ENCODE measurements at places on chromosomes 11 and 22. TPM values are rescaled to one million over a fixed set of nuclear protein-coding genes. Genes with fewer than 3 reads are reported as not detected.

The C11orf86 gene
- total RNA-seq, result not detected

The BARX2 gene
- total RNA-seq, result 5.2 TPM

The STK33 gene
- 11.9 TPM for total RNA-seq

The UCP3 gene
- total RNA-seq, result 4.0 TPM

The C1QTNF6 gene
- 8.0 TPM for total RNA-seq

The PANX3 gene
- not detected for total RNA-seq

The MMP8 gene
- 0.16 TPM for total RNA-seq

DNA sequence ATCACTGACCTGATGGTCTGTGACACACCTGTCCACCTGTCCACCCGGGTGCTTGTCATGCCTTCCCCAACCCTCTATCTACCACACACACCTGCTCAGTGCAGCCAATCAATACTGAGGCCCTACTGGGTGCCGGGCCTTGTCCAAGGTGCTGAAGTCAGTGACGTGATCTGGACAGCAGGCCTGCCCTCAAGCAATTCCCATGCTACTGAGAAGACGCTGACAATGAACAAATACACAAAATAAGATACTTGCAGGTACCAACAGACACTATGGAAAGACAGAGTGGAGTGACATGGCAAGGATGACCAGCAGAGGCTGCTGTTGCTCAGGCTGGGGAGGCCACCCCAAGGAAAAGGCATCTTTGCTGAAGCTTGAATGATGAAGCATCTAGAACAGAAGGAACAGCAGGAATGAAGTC, 21.2 kb downstream of the PLAAT3 start:
- DNase-seq, result no peak

GRCh38 chr22:19638282-19639015, 75.9 kb upstream of the SEPTIN5 start:
- no peak for DNase-seq

DNA sequence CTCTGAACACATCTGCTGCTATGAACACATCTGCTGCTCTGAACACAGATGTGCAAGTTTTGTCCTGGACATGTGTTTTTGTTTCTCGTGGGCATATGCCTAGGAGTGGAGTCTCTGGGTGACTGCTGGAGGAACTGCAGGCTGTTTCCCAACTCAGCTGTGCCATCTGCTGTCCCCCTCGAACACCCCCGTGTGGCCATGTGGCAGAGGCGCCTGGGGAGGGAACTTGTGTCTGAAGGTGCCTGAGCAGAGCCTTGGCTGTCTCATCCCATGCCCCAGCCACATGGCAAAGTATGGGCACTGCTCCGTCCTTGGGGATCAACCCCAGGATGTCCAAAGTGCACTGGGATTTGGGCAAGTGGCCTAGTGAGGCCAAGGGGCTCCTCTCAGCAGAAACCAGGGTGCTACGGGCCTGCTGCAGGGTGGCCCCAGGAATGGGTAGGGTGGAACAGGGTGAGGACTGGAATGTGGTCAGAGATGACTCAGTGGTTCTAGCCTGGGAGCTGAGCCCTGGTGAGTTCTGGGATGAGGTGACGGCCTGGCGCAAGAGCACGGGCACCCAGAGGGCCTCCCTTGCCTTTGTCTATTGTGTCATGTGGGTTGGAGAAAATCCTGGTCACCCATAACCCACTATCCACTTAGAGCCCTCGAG, 14.7 kb downstream of the GATD1 start:
- no peak for DNase-seq

GRCh38 chr11:68214173-68215086, 1.3 kb upstream of the KMT5B start:
- peak; percentile 86 for DNase-seq

DNA sequence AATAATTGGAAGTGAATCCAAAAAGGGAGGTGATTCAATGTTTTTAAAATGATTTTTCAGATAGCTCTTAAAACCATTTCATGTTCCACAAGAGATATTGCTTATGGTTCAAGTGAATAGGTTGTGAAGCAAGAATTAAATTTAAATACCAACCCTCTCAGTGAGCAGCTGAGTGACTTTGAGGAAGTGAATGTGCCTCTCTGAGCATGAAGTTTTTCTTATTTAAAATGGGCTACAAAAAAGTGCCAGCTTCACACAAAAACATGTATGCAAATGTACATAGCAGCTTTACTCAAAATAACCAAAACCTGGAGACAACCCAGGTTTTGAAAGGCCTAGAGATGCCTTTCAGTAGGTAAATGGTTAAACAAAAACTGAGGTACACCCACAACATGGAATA, 35.5 kb upstream of the GAB4 start:
- DNase-seq, result no peak

DNA sequence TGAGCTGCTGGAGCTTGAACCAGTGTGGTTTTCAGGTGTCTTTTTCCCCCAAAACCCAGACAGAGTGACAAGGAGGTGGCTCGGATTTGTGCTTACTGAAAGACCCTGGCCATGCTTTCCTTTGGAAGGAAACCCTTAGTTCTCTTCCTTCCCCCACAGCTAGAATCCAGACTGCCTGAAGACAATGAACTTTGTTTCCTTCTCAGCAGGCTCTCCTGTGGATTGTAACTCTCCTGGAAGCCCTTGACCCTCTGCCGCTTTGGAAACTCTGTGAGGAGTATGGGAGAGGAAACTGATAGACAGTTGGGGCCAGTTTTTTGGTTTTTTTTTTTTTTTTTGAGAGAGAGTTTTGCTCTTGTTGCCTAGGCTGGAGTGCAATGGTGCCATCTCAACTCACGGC, 62.1 kb upstream of the SESN3 start:
- no peak for DNase-seq

DNA sequence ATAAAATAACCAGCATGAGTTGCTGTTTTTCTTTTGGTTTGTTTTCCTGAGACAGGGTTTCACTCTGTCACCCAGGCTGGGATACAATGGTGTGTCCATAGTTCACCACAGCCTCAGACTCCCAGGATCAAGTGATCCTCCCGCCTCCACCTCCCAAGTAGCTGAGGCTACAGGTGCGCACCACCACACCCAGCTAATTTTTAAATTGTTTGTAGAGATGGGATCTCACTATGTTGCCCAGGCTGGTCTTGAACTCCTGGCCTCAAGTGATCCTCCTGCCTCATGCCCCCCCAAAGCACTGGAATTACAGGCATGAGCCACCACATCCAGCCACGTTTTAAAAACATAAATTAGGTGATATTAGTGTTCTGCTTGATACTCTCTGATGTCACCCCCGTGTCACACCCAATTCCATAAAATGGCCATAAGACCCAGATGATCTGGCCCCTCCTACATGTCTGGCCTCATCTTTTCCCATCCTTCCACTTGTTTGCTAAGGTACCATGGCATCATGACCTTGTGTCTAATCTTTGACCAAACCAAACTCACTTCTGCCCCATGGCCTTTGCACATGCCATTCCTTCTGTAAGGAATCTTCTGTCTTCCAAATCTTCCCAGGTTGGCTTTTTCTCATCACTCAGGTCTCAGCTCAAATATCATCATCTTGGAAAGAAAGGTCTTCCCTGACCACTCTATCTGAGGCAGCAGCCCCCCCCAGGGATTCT, 6.3 kb downstream of the SIK3 start:
- no peak for DNase-seq

GRCh38 chr11:105991888-105992287, 30.2 kb downstream of the MSANTD4 start:
- no peak for DNase-seq

DNA sequence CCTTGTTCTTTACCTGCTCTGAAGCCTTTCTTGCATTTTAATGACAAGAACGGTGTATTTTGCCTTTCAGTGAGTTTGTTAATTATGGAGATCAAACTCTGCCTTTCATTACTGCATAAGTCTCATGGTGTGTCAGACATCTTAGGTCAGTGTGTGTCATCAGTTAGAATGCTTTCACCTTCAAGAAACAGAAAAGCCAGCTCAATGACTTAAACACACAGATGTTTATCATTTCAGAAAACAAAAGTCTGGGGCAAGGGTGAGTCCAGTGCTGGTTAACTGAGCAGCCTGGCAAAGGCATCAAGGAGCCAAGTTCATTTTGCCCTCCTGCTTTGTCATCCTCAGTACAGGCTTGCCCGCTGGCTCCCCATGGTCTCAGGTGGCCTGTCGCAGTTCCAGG, 54.5 kb downstream of the PACS1 start:
- DNase-seq, result no peak

DNA sequence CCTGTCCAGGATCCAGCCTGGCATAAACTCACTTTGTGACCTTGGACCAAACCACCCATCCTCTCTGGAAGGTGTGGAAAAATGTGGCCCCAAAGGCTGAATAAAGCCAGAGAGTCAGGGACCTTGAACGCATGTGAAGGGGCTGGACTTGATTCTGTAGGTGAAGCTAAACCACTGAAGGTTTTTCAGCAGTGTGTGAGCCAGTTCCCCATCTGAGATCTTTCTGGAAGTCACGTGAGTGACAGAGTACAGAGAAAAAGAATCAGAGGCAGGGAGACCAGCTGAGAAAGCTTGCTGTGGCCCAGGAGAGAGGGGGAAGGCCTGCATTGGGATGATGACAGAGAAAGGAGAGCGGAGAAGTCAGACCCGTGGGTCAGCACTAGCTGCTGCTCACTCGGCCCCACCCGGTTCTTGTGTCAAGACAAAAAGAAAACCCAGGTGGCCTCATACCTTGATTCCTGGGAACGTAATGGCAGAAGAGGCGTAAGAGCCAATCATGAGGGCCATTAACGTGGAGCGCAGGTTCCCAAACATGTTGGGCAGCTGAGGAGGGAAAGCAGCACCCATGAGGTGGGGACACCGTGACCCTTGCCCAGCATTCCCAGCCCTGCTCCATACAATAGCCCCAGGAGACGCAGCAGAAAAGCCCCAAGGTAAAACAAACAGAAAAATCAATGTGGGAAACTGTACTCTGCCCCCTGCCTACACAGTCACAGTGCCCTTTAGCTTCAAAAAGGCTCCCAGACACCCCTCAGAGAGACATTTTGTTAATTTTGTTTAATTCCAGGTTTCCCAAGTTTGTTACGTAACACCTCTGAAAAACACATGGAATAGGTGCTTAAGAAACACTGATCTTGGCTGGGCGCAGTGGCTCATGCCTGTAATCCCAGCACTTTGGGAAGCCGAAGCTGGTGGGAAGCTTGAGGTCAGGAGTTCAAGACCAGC, 17.9 kb downstream of the SLC43A1 start:
- no peak for DNase-seq

DNA sequence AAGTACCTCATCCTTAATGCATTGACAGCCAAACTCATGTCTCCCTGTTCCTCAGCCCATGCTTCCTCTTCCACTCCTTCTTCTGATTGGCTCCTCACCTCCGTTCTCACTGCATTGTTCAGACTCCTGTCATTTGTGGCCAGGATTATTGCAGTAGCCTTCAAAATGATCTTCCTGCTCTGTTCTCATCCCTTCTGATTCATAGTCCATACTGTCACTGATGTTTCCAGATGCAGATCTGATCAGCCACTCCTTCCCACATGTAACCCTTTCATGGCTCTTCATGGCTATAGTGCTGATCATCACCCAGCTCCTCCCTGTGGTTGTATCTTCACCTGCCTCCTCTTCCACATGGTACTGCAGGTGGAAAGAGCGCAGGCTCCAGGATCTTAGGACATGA, 71.7 kb downstream of the DEPDC5 start:
- DNase-seq, result no peak

DNA sequence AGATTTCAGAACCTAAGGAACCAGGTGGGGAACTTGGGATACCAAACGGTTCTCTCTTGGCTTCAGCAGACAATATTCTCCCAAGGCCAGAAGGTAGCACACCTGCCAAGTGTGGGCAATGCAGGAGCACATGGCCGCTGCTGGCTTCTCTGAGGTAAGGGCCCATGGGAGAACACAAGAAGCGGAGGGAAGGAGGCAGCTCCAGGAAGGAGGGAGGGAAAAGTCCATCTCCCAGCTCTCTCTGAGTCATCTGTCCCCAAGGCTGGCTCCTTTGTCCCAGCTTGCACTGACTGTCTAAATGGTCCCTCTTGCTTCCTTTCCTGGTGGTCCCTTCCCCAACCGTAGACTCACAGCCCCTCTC, 557.9 kb upstream of the CADM1 start:
- no peak for DNase-seq

DNA sequence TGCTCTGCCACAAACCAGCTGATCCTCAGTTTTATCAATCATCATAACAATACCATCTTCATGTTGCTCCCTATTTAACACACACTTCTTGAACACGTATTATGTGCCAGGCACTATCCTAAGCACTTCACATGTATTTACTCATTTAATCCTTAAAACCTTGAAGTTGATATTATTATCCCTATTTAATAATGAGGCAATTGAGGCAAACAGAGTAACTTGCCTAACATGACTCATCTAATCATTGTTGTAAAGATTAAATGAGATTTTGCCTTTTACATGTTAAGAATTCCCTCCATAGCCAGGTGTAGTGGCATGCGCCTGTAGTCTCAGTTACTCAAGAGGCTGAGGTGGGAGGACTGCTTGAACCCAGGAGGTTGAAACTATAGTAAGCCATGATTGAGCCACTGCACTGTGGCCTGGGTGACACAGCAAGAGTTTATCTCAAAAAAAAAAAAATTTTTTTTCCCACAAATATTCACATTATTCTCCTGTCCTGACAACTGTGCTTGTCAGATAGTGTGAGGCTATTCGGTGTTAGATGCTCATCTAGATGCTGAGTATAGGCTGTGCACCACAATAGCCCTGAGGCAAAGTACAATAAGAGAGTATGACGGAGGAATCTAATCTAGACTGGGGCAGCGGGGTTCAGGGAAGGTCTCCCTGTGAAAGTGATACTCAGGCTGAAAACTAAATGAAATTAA, 13.4 kb downstream of the CKAP5 start:
- DNase-seq, result no peak

DNA sequence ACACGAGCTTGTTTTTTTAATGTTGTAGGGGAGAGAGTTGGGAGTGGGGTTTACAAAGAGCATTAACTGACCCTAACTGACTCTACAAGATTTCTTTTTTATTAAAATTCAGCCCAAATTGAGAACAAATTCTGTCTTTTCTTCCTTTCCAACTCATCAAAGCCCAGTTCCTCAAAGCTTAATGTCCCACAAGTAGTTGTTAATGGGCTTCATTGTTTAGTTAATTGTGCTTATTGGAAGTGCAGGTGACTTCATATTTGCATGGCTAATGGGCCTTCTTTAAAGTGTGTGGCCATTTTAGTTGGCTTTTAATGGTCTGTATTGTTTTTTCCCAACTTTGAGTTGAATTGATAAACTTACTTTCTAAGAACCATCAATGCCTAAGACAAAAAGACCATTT, 39.8 kb downstream of the MPPED2 start:
- DNase-seq, result no peak

DNA sequence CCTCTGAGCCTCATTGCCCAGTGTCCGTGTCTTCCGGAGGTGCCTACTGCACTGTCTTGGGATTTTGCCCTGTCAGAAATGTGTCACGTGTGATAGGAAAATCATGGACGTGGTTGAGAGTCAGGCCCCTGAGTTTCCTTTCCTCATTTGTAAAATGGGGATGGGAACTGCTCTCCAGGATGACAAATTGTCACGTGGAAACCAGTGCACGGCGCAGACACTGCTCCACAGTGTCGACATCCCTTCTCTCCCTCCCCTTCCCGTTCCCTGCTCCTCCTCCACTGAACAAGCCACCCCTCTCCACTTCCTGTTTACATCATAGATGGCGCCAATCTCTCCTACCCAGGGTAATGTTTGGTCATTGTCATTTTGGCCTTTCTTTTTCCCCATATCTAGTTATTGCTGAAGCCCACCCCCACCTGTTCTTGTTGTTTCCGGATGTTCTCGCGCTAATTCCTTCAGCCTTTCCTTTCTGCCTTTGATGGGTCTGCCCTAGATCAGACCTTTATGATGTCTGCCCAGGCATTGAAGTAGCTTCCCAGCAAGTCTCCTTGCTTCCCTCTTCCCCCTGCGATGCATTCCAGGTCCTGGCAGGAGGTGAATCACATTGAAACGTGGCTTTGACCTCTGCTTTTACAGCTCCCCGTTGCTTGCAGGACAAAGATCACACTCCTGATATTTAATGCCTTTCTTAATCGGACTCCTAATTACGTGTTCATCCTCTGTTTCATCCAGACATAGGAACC, 91.8 kb downstream of the TBC1D22A start:
- no peak for DNase-seq
